Kidney (tissue), 22 donors: ENCODE measurements at places on chromosomes 5 and 9. TPM values are rescaled to one million over a fixed set of nuclear protein-coding genes. Genes with fewer than 3 reads are reported as not detected.

The S100Z gene
- 1.2 TPM for total RNA-seq

The RNF183 gene
- total RNA-seq: 3.6 TPM

The HAVCR2 gene
- 14.6 TPM for total RNA-seq

The FYB1 gene
- total RNA-seq: 53.7 TPM

The TTC33 gene
- 20.1 TPM for total RNA-seq

The PAEP gene
- not detected for total RNA-seq

The PCDHA13 gene
- 1.8 TPM for total RNA-seq

The TNFSF15 gene
- total RNA-seq: 2.3 TPM

The CTXN3 gene
- total RNA-seq: 0.35 TPM

The MVB12B gene
- total RNA-seq: 12.3 TPM

The CCDC183 gene
- total RNA-seq: 0.88 TPM

The PTPRD gene
- 78.9 TPM for total RNA-seq

The SERF1A gene
- 8.6 TPM for total RNA-seq

DNA sequence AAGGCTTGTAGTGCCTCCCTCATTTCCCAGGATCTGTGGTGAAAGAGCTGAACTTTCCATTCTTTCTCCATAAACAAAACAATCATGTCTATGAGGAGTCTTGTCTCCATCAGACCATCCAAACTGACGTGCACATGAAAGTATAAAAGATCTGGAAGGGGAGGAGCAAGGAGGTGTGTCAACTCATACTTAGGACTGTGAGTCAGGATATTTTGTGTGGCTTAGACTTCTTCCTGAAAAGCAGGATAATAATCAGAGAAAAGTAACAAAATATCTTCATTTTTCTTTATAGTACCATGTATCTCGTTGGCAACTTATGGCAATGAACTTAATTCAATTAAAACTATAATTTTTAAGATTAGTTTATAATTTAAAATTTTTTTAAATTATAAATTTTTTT lies 96.0 kb upstream of the PRRC1 start:
- H3K27me3 ChIP-seq: no peaks in the 10 kb centered on the region
- no peak for DNase-seq
- no peak overlapping the region for H3K4me3 ChIP-seq
- no peak overlapping the region for H3K27ac ChIP-seq

- H3K27ac ChIP-seq: no peak overlapping the region
- no peak overlapping the region for H3K4me3 ChIP-seq
- no peaks in the 10 kb centered on the region for H3K27me3 ChIP-seq
- no peaks in the 10 kb centered on the region for H3K36me3 ChIP-seq
- no peaks in the 10 kb centered on the region for H3K4me1 ChIP-seq
- no peak for DNase-seq
These were observed 88.6 kb downstream of the AGTPBP1 start for GRCh38 chr9:85653153-85653552.

- DNase-seq: no peak
- no peaks in the 10 kb centered on the region for H3K36me3 ChIP-seq
- H3K4me3 ChIP-seq: no peak overlapping the region
- peaks cover 4% of the 10 kb centered on the region for H3K27me3 ChIP-seq
- H3K4me1 ChIP-seq: no peaks in the 10 kb centered on the region
These were observed 17.8 kb upstream of the OLFM1 start for GRCh38 chr9:135069558-135070197.

- no peak for DNase-seq
- no peaks in the 10 kb centered on the region for H3K27me3 ChIP-seq
- no peaks in the 10 kb centered on the region for H3K4me1 ChIP-seq
- H3K4me3 ChIP-seq: no peak overlapping the region
- H3K36me3 ChIP-seq: no peaks in the 10 kb centered on the region
These were observed 167.2 kb downstream of the CACNA1B start for GRCh38 chr9:138044485-138045383.

GRCh38 chr5:170252720-170253350 lies 20.1 kb downstream of the C5orf58 start:
- no peaks in the 10 kb centered on the region for H3K4me1 ChIP-seq
- no peaks in the 10 kb centered on the region for H3K27me3 ChIP-seq
- H3K27ac ChIP-seq: no peak overlapping the region
- no peak for DNase-seq
- H3K36me3 ChIP-seq: no peaks in the 10 kb centered on the region

DNA sequence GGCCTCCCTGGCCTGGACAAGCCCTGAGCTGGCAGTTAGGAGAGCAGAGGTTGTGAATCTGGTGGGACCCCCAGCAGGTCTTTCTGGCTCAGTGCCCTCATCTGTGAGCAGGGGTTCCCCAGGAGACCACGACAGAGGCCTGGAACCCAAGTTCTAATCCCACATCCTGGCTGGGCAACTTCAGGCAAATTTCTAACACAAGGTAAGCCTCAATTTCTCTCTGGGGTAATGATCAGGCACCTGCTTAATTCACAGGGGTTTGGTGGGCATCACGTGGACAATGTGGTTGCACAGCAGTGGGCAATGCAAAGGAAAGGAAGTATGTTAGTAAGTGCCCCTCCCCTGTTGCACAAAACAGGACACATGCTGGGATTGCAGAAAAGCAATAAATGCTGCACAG lies 1.9 kb upstream of the KCNIP1 start:
- H3K4me3 ChIP-seq: no peak overlapping the region
- no peaks in the 10 kb centered on the region for H3K27me3 ChIP-seq
- H3K27ac ChIP-seq: no peak overlapping the region
- no peak for DNase-seq
- H3K36me3 ChIP-seq: no peaks in the 10 kb centered on the region
- H3K4me1 ChIP-seq: no peaks in the 10 kb centered on the region

GRCh38 chr5:98104454-98105188 lies 668.8 kb upstream of the RGMB start:
- no peak for DNase-seq
- no peak overlapping the region for H3K27ac ChIP-seq
- no peaks in the 10 kb centered on the region for H3K4me1 ChIP-seq
- H3K4me3 ChIP-seq: no peak overlapping the region

DNA sequence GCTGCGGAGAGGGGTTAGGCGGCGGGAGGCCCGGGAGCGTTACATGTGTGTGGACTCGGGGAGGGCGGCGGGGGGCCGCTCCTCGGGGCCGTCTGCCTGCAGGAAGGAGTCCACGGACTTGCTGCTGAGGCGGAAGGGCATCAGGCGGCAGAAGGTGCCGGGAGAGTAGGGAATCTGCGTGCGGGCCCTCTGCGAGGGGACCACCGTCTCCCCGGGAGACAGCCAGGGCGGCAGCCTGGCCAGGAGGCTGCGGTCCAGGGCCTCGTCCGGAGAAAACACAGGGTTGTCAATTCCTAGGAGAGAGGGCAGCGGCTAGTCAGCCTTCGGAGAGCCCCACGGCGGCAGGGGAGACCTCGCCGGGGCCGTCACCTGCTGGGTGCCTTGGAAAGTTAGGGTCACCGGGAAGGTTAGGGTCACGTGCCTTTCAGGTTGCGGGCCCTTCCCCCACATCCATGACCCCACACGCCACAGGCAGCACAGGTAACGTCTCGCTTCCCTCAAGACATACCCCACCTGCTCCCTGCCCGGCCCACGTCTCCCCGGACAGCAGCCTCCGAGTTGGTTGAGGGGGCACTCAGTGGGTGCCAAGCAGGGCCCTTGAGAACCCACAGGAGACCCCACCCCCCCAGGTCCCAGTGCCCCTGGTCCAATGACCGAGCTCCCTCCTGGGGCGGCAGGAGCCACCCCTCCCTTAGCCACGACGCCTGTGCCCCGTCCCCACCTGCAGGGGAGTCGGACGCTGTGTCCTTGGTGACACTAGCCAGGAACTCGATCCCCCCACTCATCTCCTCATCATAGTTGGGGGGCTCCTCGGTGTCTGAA lies 32.1 kb downstream of the EXOC3 start:
- H3K4me3 ChIP-seq: no peak overlapping the region
- H3K27me3 ChIP-seq: no peaks in the 10 kb centered on the region
- H3K4me1 ChIP-seq: peaks cover 3% of the 10 kb centered on the region
- H3K36me3 ChIP-seq: no peaks in the 10 kb centered on the region

GRCh38 chr5:100616291-100616690 lies 81.1 kb downstream of the FAM174A start:
- H3K36me3 ChIP-seq: no peaks in the 10 kb centered on the region
- no peak overlapping the region for H3K27ac ChIP-seq
- H3K27me3 ChIP-seq: no peaks in the 10 kb centered on the region
- DNase-seq: no peak
- H3K4me1 ChIP-seq: no peaks in the 10 kb centered on the region

- no peak overlapping the region for H3K4me3 ChIP-seq
- no peak overlapping the region for H3K27ac ChIP-seq
- no peaks in the 10 kb centered on the region for H3K4me1 ChIP-seq
- no peaks in the 10 kb centered on the region for H3K36me3 ChIP-seq
- no peak for DNase-seq
- H3K27me3 ChIP-seq: no peaks in the 10 kb centered on the region
These were observed 82.4 kb downstream of the MRPS30 start for GRCh38 chr5:44891116-44891515.

- DNase-seq: no peak
- H3K27ac ChIP-seq: no peak overlapping the region
- no peaks in the 10 kb centered on the region for H3K4me1 ChIP-seq
- no peak overlapping the region for H3K4me3 ChIP-seq
These were observed 13.1 kb downstream of the PALM2AKAP2 start for GRCh38 chr9:109792951-109793546.

DNA sequence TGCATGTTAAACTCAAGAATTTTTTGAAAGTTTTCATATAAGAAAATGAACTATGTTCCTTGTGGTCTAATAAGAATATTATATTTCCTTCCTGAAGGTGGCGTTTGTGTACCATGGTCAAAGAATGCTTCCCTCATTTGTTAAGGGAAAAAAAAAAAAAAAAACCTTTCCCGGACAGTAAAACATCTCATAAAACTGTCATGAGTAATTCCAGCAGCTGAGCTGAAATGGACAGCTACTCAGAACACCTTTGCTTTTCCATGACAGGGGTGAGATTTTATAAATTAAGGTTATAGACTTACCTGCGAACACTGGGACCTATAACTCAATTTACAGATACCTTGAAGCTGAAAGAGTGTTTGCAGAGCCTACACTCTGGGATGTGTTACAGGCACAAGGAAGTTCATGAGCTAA lies 113.2 kb upstream of the RANBP3L start:
- no peak overlapping the region for H3K27ac ChIP-seq
- H3K4me1 ChIP-seq: no peaks in the 10 kb centered on the region
- peak; percentile 69 for DNase-seq

- no peak overlapping the region for H3K27ac ChIP-seq
- H3K4me3 ChIP-seq: no peak overlapping the region
- H3K4me1 ChIP-seq: no peaks in the 10 kb centered on the region
- H3K27me3 ChIP-seq: no peaks in the 10 kb centered on the region
These were observed 60.4 kb downstream of the FOXI1 start for GRCh38 chr5:170166101-170166500.

GRCh38 chr5:179288809-179289185 lies 56.5 kb downstream of the ADAMTS2 start:
- H3K27ac ChIP-seq: no peak overlapping the region
- no peaks in the 10 kb centered on the region for H3K27me3 ChIP-seq
- no peak for DNase-seq
- H3K4me1 ChIP-seq: no peaks in the 10 kb centered on the region
- no peak overlapping the region for H3K4me3 ChIP-seq

GRCh38 chr5:10964806-10965205 lies 203.8 kb upstream of the DAP start:
- no peaks in the 10 kb centered on the region for H3K27me3 ChIP-seq
- DNase-seq: no peak
- H3K4me1 ChIP-seq: no peaks in the 10 kb centered on the region
- H3K4me3 ChIP-seq: no peak overlapping the region
